ENCODE measurements at places on chromosomes 1 and 21. TPM values are rescaled to one million over a fixed set of nuclear protein-coding genes. Genes with fewer than 3 reads are reported as not detected.
A peak's percentile ranks its signal among the peaks of the same experiment; 100 is the strongest.

DYNLT5 gene
- polyA plus RNA-seq, result 3.3 TPM

DNA sequence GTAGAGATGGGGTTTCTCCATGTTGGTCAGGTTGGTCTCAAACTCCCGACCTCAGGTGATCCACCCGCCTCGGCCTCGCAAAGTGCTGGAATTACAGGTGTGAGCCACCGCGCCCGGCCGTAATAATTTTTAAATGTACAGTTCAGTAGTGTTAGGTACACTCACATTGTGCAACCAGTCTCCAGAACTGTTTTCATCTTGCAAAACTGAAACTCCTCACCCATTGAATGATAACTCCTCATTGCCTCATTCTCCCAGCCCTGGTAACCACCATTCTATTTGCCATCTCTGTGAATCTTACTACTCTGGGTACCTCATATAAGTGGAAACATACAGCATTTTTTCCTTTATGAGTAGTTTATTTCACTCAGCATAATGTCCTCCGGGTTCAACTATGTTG lies 3.4 kb downstream of the NLRP3 start:
- H3K27ac ChIP-seq, result no peak overlapping the region
- H3K4me1 ChIP-seq, result no peaks in the 10 kb centered on the region
- no peak for DNase-seq
- no peaks in the 10 kb centered on the region for H3K36me3 ChIP-seq

- DNase-seq, result no peak
- peaks cover 93% of the 10 kb centered on the region for H3K27me3 ChIP-seq
- H3K4me3 ChIP-seq, result no peak overlapping the region
- H3K4me1 ChIP-seq, result peaks cover 10% of the 10 kb centered on the region
Measured at GRCh38 chr21:44710294-44710665, 1.1 kb downstream of the TSPEAR start.

LDLRAD1 gene
- 0.51 TPM for polyA plus RNA-seq

ZNF670 gene
- 2.4 TPM for polyA plus RNA-seq

- no peak overlapping the region for H3K4me3 ChIP-seq
- no peaks in the 10 kb centered on the region for H3K27me3 ChIP-seq
- no peak overlapping the region for H3K27ac ChIP-seq
- DNase-seq, result no peak
Measured at GRCh38 chr1:29653886-29654450, 417.6 kb downstream of the PTPRU start.

STUM gene
- polyA plus RNA-seq, result 8.2 TPM

GRCh38 chr1:115722221-115722620 lies 46.3 kb downstream of the CASQ2 start:
- H3K4me1 ChIP-seq, result no peaks in the 10 kb centered on the region
- no peak overlapping the region for H3K4me3 ChIP-seq
- no peaks in the 10 kb centered on the region for H3K27me3 ChIP-seq
- H3K36me3 ChIP-seq, result no peaks in the 10 kb centered on the region
- no peak overlapping the region for H3K27ac ChIP-seq

- H3K4me1 ChIP-seq, result no peaks in the 10 kb centered on the region
- H3K27ac ChIP-seq, result no peak overlapping the region
- H3K4me3 ChIP-seq, result no peak overlapping the region
- H3K27me3 ChIP-seq, result peaks cover 13% of the 10 kb centered on the region
- peak; percentile 17 for DNase-seq
Measured at GRCh38 chr1:50279622-50280330, 143.5 kb downstream of the DMRTA2 start.

- DNase-seq, result no peak
- H3K36me3 ChIP-seq, result peaks cover 48% of the 10 kb centered on the region
- no peak overlapping the region for H3K27ac ChIP-seq
- H3K27me3 ChIP-seq, result no peaks in the 10 kb centered on the region
Measured at GRCh38 chr1:84496498-84496897, 9.7 kb upstream of the SPATA1 start.

SPRR1A gene
- not detected for polyA plus RNA-seq

DNA sequence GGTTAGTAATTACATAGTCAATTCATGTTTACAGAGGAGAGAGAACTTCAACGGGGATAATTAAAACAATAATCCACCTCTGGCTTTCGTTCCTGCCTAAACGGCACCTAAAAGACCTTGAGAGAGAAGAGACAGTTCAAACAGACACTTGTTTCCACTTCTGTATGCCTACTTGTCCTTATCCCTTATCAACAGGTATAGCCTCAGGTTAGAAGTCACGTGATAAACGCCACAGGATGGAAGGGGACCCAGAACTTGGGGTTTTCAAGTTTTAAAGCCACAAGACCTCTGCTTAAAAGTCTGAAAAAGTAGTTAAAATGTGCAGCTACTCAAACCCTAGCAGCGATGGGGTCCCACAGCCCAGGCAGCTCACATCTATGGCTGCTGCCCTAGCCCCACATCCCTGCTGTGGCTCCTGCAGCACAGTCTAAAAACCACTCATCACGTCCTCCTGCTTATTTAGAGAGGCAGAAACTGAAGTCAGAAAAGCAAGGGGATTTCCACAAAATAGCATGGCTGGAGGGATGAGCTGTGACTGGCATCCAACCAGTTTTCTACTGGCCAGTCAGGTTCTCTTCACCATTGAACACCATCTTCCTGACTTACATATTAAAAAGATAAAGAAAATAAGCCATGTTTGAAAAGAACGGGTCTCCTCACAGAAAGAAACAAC lies 51.2 kb upstream of the SEC16B start:
- H3K36me3 ChIP-seq, result peaks cover 13% of the 10 kb centered on the region
- DNase-seq, result no peak
- peaks cover 25% of the 10 kb centered on the region for H3K4me1 ChIP-seq
- H3K27me3 ChIP-seq, result no peaks in the 10 kb centered on the region
- H3K4me3 ChIP-seq, result no peak overlapping the region

GRCh38 chr1:222784916-222785315 lies 29.9 kb upstream of the DISP1 start:
- DNase-seq, result no peak
- no peak overlapping the region for H3K4me3 ChIP-seq
- H3K36me3 ChIP-seq, result no peaks in the 10 kb centered on the region
- H3K27me3 ChIP-seq, result no peaks in the 10 kb centered on the region
- no peaks in the 10 kb centered on the region for H3K4me1 ChIP-seq
- H3K27ac ChIP-seq, result no peak overlapping the region

DISC1 gene
- polyA plus RNA-seq, result 2.4 TPM

DNA sequence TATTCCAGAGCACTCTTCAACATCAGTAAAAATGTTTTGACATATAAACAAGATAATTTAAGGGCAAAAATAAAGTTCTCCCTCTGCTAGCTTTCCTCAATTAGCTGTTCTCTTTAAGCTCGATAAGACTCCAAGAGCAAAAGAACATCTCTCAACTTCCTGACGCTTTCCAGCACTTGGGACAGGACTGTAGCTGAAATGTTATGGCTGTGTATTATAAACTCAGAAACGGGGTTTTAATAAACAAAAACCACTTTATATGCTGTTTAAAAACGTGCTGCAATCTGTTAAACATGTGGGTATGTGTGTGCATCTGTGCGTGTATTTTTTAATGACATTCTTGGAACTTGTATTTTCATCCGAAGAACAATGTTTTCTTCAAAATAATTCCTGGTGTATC lies 71.5 kb upstream of the RGS2 start:
- no peak for DNase-seq
- H3K4me1 ChIP-seq, result no peaks in the 10 kb centered on the region
- no peaks in the 10 kb centered on the region for H3K27me3 ChIP-seq
- no peak overlapping the region for H3K27ac ChIP-seq
- H3K4me3 ChIP-seq, result no peak overlapping the region

DNA sequence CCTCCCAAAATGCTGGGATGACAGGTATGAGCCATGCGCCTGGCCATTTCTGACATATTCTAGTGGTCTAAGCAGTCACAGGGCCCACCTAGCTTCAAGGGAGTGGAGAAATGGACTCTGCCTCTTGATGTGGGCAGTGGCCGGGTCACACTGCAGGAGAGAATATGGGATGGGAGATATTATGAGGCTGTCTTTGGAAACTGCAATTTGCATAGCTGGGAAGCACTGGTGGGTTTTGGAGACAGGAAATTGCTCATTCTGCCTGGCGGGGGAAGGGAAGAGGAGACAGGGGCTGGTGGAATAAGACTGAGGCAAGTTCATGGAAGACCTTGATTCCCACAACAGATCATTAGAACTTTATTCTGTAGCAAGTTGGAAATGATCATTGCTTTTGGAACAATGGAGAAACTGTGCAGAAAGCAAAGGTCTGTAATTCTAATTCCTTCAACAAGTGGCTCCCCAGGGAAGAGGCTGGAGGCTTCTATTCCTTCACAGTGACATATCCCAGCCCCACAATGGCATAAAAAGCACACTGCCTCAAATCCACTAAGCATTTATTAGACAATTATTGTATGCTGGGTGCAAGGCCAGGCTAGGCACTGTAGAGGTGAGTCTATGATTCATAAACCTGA lies 10.5 kb downstream of the NCMAP start:
- H3K36me3 ChIP-seq, result no peaks in the 10 kb centered on the region
- no peak overlapping the region for H3K4me3 ChIP-seq
- peak; percentile 60 for DNase-seq
- H3K27ac ChIP-seq, result peak overlapping the region; percentile 94

GRCh38 chr1:213871179-213871578 lies 116.6 kb upstream of the PROX1 start:
- H3K27ac ChIP-seq, result no peak overlapping the region
- no peaks in the 10 kb centered on the region for H3K36me3 ChIP-seq
- H3K4me1 ChIP-seq, result no peaks in the 10 kb centered on the region
- no peak overlapping the region for H3K4me3 ChIP-seq
- no peak for DNase-seq

OR14K1 gene
- polyA plus RNA-seq, result not detected

SIM2 gene
- 0.58 TPM for polyA plus RNA-seq

HSD17B7 gene
- 12.3 TPM for polyA plus RNA-seq

OPRD1 gene
- 1.5 TPM for polyA plus RNA-seq

DNA sequence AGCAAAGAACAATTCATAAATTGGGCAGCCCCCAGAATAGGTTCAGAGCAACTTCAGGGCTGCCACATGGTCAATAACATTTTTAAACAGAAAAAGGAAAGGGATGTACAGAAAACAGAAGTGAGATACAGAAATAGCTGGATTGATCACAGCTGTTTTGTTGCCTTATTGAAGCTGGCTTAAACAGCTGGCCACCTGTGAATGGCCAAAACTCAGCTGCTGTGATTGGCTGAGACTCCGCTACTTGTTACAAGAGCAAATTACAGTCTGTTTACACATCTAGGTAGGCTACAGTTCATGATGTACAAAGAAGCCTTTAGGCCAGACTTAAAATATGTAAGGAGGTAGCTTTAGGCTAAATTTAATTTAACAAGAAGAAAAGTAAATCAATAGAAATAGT lies 11.6 kb upstream of the IFNAR1 start:
- no peak overlapping the region for H3K4me3 ChIP-seq
- H3K36me3 ChIP-seq, result no peaks in the 10 kb centered on the region
- no peaks in the 10 kb centered on the region for H3K27me3 ChIP-seq
- H3K27ac ChIP-seq, result no peak overlapping the region
- H3K4me1 ChIP-seq, result no peaks in the 10 kb centered on the region
- DNase-seq, result no peak

- peak overlapping the region; percentile 32 for H3K27ac ChIP-seq
- H3K36me3 ChIP-seq, result no peaks in the 10 kb centered on the region
- peak overlapping the region; percentile 56 for H3K4me3 ChIP-seq
Measured at GRCh38 chr1:248862695-248862997, 3.8 kb upstream of the ZNF692 start.

LCE2D gene
- polyA plus RNA-seq, result not detected

- no peaks in the 10 kb centered on the region for H3K36me3 ChIP-seq
- no peak overlapping the region for H3K4me3 ChIP-seq
- no peaks in the 10 kb centered on the region for H3K4me1 ChIP-seq
- no peak overlapping the region for H3K27ac ChIP-seq
- DNase-seq, result no peak
Measured at GRCh38 chr1:98406352-98407088, 255.0 kb upstream of the SNX7 start.

- no peaks in the 10 kb centered on the region for H3K4me1 ChIP-seq
- no peak overlapping the region for H3K4me3 ChIP-seq
- H3K27ac ChIP-seq, result no peak overlapping the region
- DNase-seq, result no peak
Measured at GRCh38 chr1:95301091-95301490, 67.1 kb downstream of the RWDD3 start.

PLA2G2C gene
- polyA plus RNA-seq, result 0.06 TPM

- no peaks in the 10 kb centered on the region for H3K27me3 ChIP-seq
- H3K36me3 ChIP-seq, result no peaks in the 10 kb centered on the region
- no peak for DNase-seq
- H3K4me1 ChIP-seq, result no peaks in the 10 kb centered on the region
- no peak overlapping the region for H3K4me3 ChIP-seq
- H3K27ac ChIP-seq, result no peak overlapping the region
Measured at GRCh38 chr1:238186887-238187574, 296.3 kb upstream of the ZP4 start.

- H3K4me1 ChIP-seq, result no peaks in the 10 kb centered on the region
- no peaks in the 10 kb centered on the region for H3K36me3 ChIP-seq
- H3K27ac ChIP-seq, result no peak overlapping the region
- no peak overlapping the region for H3K4me3 ChIP-seq
- H3K27me3 ChIP-seq, result no peaks in the 10 kb centered on the region
Measured at GRCh38 chr1:56320464-56321149, 258.8 kb downstream of the PLPP3 start.

GRCh38 chr1:212532469-212533147 lies 76.0 kb upstream of the ATF3 start:
- no peak overlapping the region for H3K27ac ChIP-seq
- no peak for DNase-seq
- no peaks in the 10 kb centered on the region for H3K36me3 ChIP-seq
- no peak overlapping the region for H3K4me3 ChIP-seq
- no peaks in the 10 kb centered on the region for H3K4me1 ChIP-seq
- no peaks in the 10 kb centered on the region for H3K27me3 ChIP-seq

DNA sequence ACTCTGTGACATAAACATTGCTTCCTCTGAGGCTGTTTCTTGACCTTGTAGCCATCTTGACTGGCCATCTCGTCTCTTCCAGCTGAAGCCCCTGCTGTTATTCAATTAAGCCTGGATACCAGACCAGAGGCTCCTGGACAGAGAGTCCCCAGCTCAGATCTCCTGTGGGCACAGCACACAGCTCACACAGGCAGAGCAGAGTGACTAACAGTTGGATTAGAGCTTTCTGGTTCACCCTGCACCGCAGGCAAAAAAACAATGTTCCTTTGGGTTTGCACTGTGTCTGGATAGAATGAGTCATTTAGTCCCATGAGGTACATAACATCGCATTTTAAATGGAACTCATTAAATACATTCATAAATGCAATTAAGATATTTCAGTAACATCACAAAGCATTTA lies 33.4 kb upstream of the USH2A start:
- H3K27ac ChIP-seq, result no peak overlapping the region
- no peak for DNase-seq
- no peak overlapping the region for H3K4me3 ChIP-seq
- H3K27me3 ChIP-seq, result no peaks in the 10 kb centered on the region
- H3K36me3 ChIP-seq, result no peaks in the 10 kb centered on the region
- H3K4me1 ChIP-seq, result no peaks in the 10 kb centered on the region

DNALI1 gene
- 40.6 TPM for polyA plus RNA-seq

GRCh38 chr1:30648408-30649000 lies 74.9 kb downstream of the MATN1 start:
- no peak for DNase-seq
- H3K27ac ChIP-seq, result no peak overlapping the region
- no peaks in the 10 kb centered on the region for H3K4me1 ChIP-seq
- H3K36me3 ChIP-seq, result no peaks in the 10 kb centered on the region
- H3K27me3 ChIP-seq, result peaks cover 5% of the 10 kb centered on the region
- no peak overlapping the region for H3K4me3 ChIP-seq

ST6GALNAC3 gene
- polyA plus RNA-seq, result 18.0 TPM

Data from large intestine (tissue), 12 donors.